ENCODE measurements at places on chromosomes 6 and 20. TPM values are rescaled to one million over a fixed set of nuclear protein-coding genes. Genes with fewer than 3 reads are reported as not detected.

F13A1 gene
- 4.5 TPM for total RNA-seq

CFB gene
- total RNA-seq, result 12.1 TPM

MYBL2 gene
- total RNA-seq, result not detected

CCNC gene
- 40.6 TPM for total RNA-seq

TSHZ2 gene
- 14.2 TPM for total RNA-seq

CD24 gene
- total RNA-seq, result 5.3 TPM

GPR6 gene
- 2.7 TPM for total RNA-seq

C20orf202 gene
- total RNA-seq, result 0.46 TPM

PNPLA1 gene
- 0.72 TPM for total RNA-seq

HLA-DMB gene
- total RNA-seq, result 11.8 TPM

APCDD1L gene
- total RNA-seq, result not detected

MAS1 gene
- total RNA-seq, result 6.3 TPM

CD2AP gene
- 16.4 TPM for total RNA-seq

UBE2C gene
- 1.3 TPM for total RNA-seq

TSPO2 gene
- total RNA-seq, result not detected

ARFGEF3 gene
- 59.3 TPM for total RNA-seq

FILIP1 gene
- 5.3 TPM for total RNA-seq

CEP43 gene
- 35.1 TPM for total RNA-seq

CYP24A1 gene
- total RNA-seq, result not detected

SHLD1 gene
- 5.3 TPM for total RNA-seq

NNAT gene
- 47.0 TPM for total RNA-seq

GJE1 gene
- not detected for total RNA-seq

Measured in dorsolateral prefrontal cortex (tissue), 122 donors.